ENCODE measurements at places on chromosomes 7 and 10.

DNA sequence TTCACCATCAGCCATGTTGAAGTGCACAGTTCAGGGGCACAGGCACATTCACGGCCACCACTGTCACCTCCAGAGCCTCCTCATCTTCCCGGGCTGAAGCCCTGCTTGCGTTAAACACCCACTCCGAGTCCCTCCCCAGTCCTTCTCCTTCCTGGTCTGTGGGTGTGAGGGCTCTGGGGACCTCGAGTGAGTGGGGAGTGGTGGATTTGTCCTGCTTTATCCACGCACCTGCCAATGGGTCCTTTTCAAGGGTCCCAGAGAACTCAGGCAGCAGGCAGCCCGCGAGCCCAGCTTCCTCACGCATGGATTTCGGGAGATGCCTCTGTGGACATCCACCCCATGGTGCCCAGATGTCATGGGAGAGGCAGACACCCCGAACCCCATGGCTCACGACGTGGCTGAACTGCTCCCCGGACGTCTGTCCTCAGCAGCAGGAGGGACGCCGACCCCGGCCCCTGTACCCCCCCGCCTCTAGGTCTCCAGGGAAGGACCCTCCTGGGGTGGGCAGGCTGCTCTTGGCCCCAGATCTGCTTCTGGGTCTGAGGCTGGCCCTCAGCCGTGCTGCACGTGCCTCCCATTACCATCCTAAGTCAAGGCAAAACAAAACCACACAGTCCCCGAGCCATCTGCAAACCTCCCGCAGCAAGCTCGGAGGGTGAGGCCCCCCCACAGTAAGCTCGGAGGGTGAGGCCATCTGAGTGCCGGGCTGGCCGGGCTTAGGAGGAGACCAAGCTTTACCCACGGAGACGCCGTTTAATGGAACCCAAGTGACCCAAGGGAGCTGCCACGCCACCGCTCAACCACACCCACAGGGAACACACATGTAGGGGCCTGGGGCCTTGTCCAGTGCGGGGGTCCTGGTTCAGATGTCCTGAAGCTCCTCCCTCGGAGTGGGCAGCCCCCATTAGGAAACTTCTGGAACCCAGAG, 9.0 kb downstream of the CYP2W1 start:
- no peak for DNase-seq

- no peak for DNase-seq
These were observed 74.0 kb downstream of the ARID5B start for GRCh38 chr10:61975391-61975932.

GRCh38 chr7:78760620-78761355, 692.7 kb downstream of the MAGI2 start:
- DNase-seq = no peak

- DNase-seq = no peak
These were observed 169.4 kb downstream of the ADARB2 start for GRCh38 chr10:1567742-1568495.

DNA sequence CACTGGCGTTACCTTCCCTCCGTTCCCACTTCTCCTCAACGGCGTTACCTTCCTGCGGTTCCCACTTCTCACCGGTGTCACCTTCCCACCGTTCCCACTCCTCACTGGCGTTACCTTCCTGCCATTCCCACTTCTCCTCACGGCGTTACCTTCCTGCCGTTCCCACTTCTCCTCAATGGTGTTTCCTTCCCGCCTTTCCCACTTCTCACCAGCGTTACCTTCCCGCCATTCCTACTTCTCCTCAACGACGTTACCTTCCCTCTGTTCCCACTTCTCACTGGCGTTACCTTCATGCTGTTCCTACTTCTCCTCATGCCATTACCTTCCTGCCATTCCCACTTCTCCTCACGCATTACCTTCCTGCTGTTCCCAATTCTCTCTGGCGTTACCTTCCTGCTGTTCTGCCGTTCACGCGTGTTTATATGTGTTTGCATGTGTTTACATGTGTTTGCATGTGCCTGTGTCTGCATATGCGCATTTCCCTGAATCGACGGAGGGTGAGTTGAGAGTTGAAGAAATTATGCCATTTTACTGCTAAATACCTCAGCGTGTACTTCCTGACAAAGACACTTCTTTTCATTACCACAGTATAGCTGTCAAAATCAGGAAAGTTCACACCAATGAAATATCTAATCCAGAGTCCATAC, 23.2 kb upstream of the CFAP46 start:
- DNase-seq = no peak

DNA sequence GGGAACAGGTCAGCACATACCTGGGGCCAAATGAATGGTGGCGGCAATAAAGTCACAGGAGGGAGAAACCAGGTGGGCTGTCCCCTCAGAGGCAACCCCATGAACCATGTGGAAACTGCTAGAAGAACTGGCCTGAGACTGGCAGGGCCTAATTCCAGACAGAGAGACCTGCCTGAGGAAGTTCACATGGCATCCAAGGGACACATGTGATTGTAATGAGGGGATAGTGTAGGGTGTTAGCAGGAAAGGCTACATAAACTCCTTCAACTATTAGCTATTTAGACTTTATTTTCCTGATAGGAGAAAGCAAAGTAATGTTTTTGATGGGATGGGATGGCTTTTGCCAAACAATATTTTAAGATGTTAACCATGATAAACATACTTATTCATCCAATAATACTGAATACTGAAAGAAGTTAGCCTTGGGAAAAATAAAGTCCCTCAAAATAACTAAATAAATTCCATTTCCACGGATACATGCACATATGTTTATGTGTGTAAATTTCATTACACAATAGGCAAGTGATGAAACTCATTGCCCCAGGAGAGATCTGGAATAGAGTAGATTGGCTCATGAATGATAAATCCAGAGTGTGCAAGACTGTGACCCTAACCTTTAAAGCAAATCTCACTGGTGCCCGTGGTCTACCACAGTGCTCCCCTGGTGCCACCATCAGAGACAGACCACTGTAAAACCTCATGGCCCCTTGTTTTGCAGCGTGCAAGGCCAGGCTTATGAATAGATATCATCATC, 137.0 kb downstream of the NRF1 start:
- no peak for DNase-seq

- DNase-seq = no peak
These were observed 129.5 kb downstream of the PTPN20 start for GRCh38 chr10:47040681-47041080.

DNA sequence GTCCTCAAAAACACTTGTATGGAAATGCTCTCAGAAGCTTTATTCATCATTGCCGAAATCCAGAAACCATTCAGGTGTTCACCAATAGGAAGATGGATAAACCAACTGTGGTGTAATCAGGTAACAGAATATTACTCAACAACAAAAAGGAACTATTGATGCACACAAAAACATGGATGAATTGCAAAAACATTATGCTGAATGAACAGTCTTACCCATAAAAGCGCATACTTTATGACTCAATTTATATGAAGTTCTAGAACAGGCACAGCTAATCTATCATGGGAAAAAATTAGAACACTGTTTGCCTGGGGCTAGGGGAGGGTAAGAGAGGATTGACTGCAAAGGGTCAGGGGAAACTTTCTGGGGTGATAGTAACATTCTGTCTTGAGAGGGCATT, 26.9 kb upstream of the GSAP start:
- DNase-seq = no peak

DNA sequence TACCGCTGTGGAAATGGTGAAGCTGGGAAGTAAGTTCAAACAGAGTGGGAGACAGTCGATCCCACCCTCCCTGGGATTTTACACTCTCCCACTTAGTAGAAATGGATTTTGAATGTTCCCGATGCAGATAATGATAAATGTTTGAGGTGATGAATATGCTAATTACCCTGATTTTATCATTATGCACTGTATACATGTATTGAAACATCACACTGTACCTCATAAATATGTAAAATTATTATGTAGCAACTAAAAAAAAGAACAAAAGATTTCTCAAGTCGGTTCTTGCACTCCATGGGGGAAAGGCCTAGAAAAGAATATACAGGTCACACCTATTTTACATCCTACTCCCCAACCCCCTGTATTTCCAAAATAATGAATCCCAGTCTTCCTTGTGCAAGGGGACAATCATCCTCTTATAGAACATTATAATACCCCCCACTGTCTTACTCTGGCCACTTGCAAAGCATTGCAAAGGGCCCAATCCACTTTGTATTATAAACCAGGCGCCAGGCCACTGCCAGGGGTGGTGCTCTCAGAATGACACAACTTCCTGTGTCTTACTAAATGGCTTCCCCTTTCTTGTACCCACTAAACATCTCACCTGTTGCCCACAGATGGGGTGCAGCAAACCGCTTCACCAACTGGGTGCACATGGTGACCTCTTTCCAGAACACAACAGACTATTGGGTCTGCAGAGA, 20.6 kb upstream of the OR2AE1 start:
- no peak for DNase-seq

- no peak for DNase-seq
These were observed 125.2 kb upstream of the NANOS1 start for GRCh38 chr10:118904286-118904685.

- no peak for DNase-seq
These were observed 31.7 kb upstream of the HERPUD2 start for GRCh38 chr7:35726654-35727053.

DNA sequence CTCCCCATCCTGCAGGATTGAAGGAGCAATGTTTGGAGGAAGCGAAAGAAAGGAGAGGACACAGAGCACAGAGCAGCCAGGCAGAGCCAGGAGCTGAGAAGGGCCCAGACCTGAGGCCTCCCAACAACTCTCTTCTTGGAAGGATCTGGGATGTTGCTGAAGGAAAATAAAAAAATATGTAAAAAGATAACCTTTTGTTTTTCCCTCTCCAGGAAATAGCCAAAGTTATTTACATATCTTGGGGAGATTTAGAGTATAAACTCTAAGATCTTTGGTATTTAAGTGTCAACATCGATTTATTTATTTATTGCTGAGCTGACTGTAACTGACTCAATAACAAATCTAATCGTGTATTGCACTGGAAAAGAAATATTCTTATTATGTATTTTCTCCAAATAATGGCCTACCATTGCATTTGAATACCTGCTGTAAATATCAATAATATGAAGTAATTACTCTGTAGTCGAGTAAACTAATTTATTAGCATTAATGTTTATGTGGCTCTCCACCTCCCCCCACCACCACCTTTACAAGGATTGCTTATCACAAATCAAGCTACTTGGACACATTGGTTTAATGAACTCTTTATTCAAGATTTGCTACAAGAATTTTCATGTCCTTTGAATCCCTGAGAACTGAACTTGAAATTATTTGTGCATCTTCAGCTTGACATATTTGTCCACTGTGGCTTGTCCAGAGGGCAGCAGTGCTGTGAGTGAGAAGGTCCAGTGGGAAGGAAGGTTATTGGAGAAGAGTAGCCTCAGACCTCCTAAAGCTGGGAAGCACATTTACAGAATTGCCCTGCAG, 1.8 kb upstream of the HOXA11 start:
- DNase-seq = no peak

- DNase-seq = no peak
These were observed 6.4 kb upstream of the CYTH3 start for GRCh38 chr7:6278749-6279310.

- DNase-seq = peak; percentile 69
These were observed 103.0 kb downstream of the VOPP1 start for GRCh38 chr7:55469271-55469681.

DNA sequence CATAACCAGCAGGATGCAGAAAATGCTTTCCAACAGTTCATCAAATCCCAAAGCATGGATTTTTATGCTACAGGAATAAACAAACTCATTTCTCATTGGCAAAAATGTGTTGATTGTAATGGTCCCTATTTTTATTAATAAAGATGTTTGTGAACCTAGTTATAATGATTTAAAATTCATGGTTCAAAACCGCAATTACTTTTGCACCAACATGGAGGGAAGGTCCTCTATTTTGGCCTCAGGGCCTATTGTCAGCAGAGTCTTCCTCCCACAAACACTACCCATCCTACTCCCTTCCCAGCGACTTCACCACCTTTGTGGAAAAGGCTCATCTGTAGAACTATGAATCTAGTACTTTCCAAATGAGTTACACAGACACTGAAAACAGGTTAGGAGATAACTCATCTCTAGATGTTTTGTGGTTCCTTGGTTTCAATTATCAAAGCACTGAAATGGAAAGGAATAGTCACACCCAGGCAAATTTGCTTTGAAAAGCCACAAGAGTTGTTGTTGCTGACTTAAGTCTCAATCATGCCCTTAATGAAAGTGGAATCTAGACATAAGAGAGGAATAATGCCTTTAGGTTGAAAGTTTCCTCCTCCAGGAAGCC, 59.4 kb upstream of the FRMD4A start:
- DNase-seq = peak; percentile 31

DNA sequence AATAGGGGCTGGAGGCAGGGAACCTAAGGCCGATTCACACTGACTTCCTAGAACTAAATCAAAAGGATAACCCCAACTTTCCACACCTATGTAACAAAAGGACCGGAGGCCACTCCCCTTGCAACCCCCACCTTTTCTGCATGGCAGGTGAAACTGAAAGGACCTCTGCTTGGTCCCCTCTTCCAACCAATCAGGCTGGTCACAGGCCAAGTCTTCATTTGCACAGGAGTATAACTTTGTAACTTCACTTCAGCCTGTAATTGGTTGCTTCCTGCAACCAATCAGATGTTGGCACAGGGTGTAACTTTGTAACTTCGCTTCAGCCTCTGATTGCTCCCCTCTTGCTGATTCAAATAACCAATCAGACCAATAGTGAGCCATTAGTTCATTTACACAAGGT, 190.0 kb downstream of the FAM107B start:
- DNase-seq = no peak

GRCh38 chr10:75980419-75981002, 549.1 kb downstream of the LRMDA start:
- no peak for DNase-seq

- no peak for DNase-seq
These were observed 634 bp upstream of the HOXA7 start for GRCh38 chr7:27156916-27157701.

DNA sequence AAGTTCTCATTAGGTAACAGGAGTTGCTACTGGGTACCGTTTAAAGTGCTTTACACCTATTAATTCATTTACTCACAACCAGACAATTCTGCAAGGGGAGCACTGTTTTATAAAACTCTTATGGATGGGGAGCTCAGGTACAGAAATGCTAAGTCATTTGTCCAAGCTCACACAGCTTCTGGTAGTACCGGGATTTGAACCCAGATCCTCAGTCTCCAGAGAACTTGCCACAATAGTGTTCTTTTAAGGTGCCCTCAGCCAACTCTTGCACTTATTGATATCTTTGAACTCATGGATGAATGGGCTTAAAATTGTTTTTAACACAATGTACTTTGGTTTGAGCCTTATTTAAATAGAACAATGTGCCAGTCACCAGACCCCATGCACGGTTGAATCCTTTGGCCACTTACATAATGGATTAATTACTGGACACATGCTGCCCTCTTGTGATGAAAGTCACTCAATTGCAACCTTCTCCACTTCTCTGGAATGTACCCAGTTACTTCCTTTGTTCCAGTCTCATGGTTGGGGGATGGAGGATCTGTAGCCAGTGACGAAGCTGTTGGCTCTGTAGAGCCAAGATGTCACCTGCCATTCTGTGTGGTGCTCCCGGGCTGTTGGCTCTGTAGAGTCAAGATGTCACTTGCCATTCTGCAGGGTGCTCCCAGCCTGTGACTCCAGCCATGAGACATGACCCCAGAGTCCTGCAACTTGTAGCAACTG, 65.6 kb downstream of the NOD1 start:
- peak; percentile 47 for DNase-seq

Measured in CD4-positive, alpha-beta T cell treated with Interleukin-2 at 100 ng/mL for 4 hours (primary cell).